ENCODE measurements at places on chromosomes 7 and 10.
A peak's percentile ranks its signal among the peaks of the same experiment; 100 is the strongest.

DNA sequence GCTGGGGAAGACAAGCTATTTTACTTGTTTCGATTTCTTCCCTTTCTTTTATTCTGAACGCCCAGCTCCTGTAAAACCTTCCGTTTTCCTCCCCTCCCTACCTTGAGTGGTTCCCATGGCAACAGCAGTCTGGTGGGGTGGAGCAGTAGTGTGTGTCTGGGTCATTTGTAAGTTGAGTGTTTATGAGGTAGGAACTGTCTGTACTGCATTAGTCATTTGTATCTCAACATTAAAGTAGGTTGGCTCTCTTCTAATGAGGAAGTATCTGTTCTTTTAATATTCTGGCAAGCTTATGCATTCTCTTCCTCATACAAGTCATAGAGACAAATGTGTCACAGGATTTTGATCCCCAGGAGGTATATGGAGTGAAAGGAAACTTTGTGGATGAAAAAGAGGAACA is 85.3 kb upstream of the CCDC6 start:
- DNase-seq = no peak

GRCh38 chr10:114379631-114380041 is 24.7 kb downstream of the AFAP1L2 start:
- no peak for DNase-seq

GRCh38 chr7:22356010-22356691 is 803 bp downstream of the RAPGEF5 start:
- no peak for DNase-seq

DNA sequence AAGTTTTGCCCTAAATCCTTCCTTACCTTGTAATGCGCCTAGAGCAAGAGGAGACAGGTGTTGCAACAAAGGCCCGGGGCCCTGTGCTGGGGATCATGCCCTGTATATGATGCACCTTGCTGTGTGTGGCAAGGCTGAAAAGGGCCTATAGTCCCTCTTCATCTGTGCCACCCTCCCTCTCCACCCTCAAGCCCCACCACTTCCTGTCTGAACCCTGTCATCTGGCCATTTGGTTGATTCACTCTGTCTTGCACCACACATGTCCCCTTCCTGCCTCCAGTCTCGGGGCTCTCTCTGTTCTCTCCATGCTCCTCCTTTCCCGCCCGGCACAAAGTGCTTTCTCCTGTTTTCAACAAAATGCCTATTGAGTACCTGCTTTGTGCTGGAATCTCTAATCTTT is 11.5 kb upstream of the MALSU1 start:
- no peak for DNase-seq

GRCh38 chr7:39621784-39622411 is 1.5 kb upstream of the RALA start:
- DNase-seq = no peak

DNA sequence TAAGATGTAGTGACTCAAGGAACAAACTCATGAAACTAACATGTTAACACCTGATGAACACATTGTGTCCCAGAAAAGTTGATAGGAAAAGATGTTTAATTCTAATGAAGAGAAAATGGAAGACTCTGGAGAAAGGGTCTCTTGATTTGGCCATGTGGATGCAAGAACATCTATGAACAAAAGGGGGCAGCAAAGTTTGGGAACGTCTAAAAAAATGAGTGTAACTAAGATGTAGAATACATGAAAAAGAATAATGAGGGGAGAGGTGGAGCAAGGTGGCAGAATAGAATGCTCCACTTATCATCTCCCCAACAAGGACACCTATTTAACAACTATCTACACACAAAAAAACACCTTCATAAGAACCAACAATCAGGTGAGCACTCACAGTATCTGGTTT is 805.1 kb downstream of the TNS3 start:
- no peak for DNase-seq

GRCh38 chr7:135205850-135206249 is 5.5 kb downstream of the WDR91 start:
- no peak for DNase-seq

DNA sequence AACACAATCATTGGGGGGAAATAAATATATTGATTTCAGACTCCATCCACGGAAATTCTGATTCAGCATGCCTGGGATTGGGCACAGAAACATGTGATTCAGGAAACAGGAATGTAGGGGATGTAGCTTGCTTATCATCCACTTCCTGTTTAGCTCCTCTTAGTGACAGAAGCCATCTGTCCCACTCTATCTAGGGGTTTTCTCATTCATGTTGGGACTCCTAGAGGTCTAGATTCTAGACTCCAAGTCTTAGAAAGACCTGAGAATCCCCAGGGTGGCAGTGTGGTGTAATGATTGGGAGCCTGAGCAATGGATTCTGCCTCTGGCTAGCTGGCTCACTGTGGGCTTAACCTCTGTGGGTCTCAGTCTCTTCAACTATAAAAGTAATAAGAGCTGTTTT is 67.9 kb downstream of the CDK1 start:
- DNase-seq = no peak

- peak; percentile 31 for DNase-seq
Measured at GRCh38 chr10:22927661-22928403, at the start of gene ARMC3. Gene ARMC3 (plus strand): TSS chr10:22928053. CDS start chr10:22931997, 3,944 bp downstream.

DNA sequence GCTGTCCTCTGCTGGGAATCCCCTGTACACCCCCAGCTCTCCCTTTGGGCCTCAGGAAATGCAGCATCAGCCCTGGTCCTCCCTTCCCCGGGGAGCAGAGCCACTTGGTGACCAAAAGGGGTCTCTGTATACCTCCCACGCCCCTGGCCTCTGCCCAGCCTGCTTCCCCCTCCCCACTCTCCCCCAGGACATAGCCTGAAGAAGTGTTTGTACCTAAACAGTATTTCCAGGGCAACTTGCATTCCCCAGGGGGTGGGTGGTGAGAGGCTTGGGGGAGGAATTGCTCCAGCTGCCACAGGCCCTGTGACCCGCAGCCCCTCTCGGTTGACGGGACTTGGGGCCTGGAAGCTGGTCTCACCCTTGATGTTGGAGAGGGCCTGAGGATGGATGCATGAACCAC is 39.3 kb downstream of the TMEM270 start:
- DNase-seq = no peak

DNA sequence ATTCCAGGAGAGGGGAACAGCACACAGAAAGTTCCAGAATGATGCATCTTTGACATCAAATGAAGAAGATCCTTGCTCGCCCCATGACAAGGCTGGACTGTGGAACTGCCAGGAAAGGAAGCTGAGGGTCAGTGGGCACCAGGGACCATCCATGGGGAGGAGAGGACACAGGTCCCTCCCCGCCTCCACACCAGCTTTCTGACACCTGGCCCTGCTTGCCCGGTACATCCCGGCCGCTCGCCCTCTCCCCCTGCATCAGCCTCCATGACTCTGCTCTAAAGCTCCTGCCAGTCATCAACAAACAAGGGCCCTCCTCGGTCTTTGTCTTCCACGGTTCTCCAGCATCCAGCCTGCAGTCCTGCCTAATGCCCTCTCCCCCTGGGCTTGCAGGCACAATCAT is 222.3 kb downstream of the GRID1 start:
- DNase-seq = no peak

DNA sequence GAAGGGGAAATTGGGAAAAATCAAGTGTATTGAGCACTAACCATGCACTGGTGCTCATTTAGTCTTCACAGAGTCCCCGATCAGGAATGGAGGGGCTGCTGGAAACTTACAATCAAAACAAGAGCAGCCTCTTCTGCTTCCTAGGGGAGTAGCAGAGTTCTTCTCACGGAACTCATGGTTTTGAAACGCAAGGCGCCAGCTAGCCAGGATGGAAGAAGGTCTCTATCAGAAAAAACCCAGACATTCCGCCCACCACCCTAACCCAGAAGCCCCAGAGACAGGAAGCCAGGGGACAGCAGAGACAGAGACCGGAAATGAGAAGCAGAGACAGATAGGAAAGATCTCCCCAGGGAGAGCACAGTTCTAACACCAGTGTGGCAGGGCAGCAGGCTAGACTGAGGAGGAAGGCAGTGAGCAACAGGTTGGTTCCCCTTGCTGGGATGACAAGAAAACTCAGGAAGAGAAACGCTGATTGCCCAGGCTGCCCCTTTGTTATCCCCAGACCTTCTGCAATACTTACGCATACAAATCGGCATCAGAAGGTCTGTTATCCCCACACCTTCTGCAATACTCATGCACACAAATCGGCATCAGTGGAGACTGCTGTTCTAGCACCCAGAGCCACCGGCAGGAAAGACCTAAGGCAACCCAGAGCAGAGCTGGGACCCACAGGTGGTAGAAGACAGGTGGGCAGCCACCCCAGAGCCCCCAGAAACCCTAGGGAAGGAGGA is 99.2 kb downstream of the CPXM2 start:
- no peak for DNase-seq

GRCh38 chr7:131553931-131554330 is 2.5 kb downstream of the PODXL start:
- DNase-seq = no peak

DNA sequence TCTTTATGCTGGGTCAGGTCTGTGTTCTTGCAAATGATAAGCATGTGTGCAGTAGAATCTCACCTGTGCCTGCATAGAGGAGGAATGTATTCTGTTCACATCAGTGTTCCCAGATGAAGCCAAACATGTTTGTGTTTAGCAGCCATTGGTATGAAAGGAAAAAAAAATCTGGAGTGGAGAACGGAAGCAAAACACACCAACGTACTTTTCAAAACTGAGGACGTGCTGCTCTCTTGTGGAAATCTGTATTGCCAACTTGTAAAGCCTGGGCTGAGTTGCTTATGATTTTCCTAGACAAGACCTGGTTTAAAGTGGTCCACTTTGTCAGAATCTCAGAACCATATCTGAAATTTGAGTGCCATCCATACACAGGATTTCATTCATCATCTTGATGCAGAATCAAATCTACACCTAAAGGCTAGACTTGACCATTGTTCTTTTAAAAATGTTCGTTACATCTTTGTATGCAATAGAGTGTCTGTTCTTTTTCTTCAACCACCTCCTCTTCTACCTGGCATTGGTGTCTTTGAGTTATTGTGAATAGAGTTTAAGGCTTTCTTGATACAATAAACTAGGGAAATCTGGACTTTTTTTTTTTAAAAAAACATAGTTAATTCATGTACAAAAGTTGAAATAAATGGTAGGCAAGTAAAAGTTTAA is 367.7 kb downstream of the PHF14 start:
- DNase-seq = no peak

GRCh38 chr10:70573599-70574506 is 28.7 kb downstream of the PRF1 start:
- no peak for DNase-seq

- DNase-seq = no peak
Measured at GRCh38 chr10:35481413-35481812, 123.7 kb upstream of the GJD4 start.

DNA sequence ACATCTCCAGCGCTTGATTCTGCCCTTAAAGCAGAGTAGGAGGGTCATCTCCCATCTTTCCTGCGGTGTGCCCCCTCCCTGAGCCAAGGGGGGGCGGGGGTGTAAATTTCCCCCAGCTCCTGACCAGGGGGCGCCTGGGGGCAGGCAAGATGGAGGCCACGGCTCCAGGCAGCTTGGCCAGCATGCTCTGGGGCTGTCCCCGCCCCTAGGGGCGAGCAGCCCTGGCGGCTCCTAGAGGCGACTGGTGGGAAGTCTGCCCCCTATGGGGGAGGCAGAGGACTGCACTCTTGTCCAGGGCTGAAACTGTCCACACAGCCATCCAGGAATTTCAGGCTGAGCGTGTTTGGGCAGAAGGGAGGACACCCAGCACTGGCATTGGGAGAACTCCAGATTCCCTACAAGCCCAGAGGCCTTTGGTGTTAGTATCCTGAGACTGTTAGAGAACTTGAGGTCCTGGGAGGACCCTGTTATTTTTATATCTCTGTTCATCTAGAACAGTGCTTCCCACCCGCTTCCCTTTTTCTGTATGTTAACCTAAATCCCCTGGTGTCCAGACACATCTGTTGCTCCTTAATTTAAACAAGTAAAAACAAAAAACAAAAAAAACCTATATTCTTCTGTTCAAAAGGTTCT is 4.6 kb downstream of the STRA8 start:
- DNase-seq = no peak

- DNase-seq = no peak
Measured at GRCh38 chr7:50590535-50590934, 25.3 kb upstream of the DDC start.

DNA sequence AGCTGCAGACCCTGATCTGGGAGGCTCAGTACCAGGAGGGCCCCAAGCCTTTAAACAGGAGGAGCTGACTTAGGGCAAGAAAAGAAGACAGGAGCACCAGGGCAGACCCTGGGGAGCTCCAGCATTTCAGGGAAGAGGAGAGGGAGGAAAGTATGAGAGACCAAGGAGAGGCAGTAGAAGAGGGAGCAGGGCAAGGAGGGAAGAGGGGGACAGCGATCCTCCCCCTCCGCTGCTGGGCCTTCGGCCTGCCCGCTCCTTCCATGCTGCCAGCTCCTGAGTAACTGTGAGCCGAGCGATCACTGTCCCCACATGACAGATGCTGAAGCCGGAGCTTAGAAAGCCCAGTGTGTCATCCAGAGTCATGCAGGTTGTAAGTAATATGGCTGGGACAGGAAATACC is 65.9 kb downstream of the ALOX5 start:
- no peak for DNase-seq

GRCh38 chr10:91680487-91680886 is 47.6 kb upstream of the PPP1R3C start:
- no peak for DNase-seq

- no peak for DNase-seq
Measured at GRCh38 chr10:46096909-46097575, 51.0 kb upstream of the MSMB start.

GRCh38 chr7:40057292-40057691 is 77.1 kb downstream of the MPLKIP start:
- no peak for DNase-seq

GRCh38 chr10:33001908-33002492 is 44.0 kb upstream of the ITGB1 start:
- no peak for DNase-seq

- DNase-seq = no peak
Measured at GRCh38 chr7:128415217-128415785, 5.5 kb upstream of the IMPDH1 start.
